ENCODE measurements at places on chromosomes 5 and 9. TPM values are rescaled to one million over a fixed set of nuclear protein-coding genes. Genes with fewer than 3 reads are reported as not detected.

- DNase-seq, result no peak
These were observed 902 bp downstream of the BDP1 start for GRCh38 chr5:71456362-71456743.

DNA sequence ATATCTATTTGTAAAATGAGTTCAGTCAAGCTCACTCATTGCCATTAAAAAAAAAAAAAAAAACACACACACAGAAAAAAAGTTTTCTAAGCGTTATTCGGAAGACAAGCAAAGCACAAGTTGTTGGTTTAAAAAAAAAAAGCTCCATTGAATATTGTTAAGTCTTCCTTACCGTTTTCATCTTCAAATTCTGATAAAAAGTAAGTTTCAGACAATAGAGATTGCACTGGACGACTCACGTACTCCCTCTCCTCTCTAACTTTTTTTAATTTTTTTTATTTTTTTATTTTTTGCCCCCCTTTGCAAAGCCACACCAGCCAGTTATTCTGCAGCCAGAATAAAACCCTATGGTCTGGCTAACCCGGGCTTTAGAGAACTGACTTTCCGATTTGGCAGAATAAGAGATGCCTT, 544 bp downstream of the ADAMTS6 start:
- DNase-seq, result no peak

GRCh38 chr9:83572524-83572923, 34.3 kb upstream of the FRMD3 start:
- DNase-seq, result no peak

DNA sequence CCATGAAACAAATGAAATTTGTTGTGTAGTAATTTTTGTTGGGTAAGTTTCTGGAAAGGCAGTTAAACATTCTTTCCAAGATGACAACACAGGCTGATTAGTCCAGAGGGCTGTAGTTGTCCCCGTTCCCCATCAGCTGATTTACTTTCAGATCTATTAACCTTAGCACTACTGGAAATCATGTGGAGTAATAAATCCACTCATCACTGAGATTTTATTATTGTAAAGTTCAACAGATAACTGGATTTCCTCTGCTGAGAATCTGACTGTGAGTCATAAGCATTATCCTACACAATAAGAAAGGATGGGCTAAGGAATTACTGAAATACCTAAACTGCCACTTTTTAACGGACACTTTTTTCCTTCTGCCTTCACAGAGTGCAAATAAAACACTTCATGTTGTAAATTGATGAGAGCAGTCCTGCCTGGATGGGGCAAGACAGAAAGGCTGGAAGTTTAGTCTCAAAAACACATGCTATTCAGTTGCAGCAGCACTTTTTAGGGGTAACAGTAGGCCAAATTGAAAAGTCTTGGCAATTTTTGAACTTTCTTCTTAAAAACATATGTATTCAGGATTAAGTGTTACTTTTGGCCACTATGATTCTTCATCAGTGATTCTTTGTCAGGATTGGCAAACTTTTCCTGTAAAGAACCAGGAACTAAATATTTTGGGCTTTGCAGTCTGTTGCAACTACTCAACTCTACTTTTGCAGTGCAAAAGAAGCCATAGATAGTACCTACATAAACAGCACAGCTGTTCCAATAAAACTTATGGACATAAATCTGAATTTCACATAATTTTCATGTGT, 7.0 kb downstream of the STOM start:
- no peak for DNase-seq

Gene CCDC69
- 29.0 TPM for total RNA-seq

Measured in left colon (tissue), 2 donors.